ENCODE measurements at places on chromosomes 11 and 22. TPM values are rescaled to one million over a fixed set of nuclear protein-coding genes. Genes with fewer than 3 reads are reported as not detected.

WNT11 gene
- total RNA-seq, result not detected

DNA sequence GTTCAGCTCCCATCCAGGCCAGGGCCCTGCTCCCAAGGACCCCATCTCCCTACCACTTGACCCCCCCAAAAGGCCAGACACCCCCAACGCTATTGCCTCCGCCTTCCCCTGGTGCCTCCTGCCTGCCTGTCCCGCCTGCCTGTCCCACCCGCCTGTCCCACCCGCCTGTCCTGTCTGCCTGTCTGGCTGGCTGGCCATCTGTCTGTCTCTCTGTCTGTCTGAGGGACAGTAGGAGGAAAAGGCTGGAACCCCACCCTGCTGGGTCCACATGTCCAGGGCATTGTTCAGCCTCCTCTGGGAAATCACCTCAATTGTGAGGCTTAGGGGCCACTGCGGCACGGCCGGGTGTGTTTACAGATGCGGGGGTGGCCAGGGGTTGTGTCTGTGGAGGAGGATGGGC lies 25.3 kb upstream of the CBX7 start:
- H3K27me3 ChIP-seq, result no peaks in the 10 kb centered on the region
- H3K4me3 ChIP-seq, result no peak overlapping the region
- H3K27ac ChIP-seq, result 0 out of 2 replicates have a peak overlapping the region, but pooled peaks have one; percentile 7
- H3K36me3 ChIP-seq, result no peaks in the 10 kb centered on the region
- H3K4me1 ChIP-seq, result peaks cover 48% of the 10 kb centered on the region

GRCh38 chr11:110921742-110922521 lies 209.7 kb upstream of the ARHGAP20 start:
- H3K27ac ChIP-seq, result no peak overlapping the region
- H3K27me3 ChIP-seq, result no peaks in the 10 kb centered on the region
- no peaks in the 10 kb centered on the region for H3K36me3 ChIP-seq
- DNase-seq, result peak; percentile 59

DNA sequence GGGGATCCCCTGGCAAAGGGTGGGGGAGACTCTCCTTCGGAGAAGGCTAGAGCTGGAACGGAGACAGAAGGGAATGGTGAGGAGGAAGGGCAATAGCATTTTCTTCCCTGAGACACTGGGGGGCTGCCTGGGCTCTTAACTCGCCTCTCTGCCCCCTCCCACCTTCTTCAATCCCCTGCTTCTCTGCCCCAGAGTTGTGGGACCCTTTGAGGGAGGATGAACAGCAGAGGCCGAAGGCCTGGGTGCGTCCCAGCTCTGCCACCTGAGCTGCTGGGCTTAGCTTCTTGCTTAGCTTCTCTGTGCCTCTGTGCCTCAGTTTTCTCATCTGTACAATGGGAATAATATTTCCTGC lies 72.4 kb downstream of the RTL6 start:
- no peaks in the 10 kb centered on the region for H3K4me1 ChIP-seq
- no peak overlapping the region for H3K27ac ChIP-seq
- no peak for DNase-seq
- H3K36me3 ChIP-seq, result no peaks in the 10 kb centered on the region
- peaks cover 10% of the 10 kb centered on the region for H3K27me3 ChIP-seq

DNA sequence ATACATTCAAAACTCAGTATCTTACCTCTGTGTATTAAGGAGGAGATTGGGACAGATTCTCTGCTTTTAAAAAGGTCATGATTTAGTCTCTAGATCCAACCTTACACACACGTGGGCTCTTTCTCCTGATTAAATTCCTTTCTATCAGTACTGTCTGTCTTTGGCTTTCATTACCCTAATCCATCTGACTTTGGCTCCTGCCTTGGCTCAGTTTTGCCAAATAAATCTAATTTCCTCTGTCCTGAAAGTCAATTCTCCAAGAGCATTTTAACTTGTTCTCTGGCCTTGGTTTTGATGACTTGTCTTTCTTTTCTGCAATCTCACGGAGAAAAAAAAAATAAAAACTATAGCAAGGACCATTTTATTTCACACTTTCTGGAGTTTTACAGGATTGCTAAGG lies 176.6 kb upstream of the PDGFD start:
- no peak overlapping the region for H3K27ac ChIP-seq
- H3K4me1 ChIP-seq, result peaks cover 15% of the 10 kb centered on the region
- DNase-seq, result no peak
- H3K4me3 ChIP-seq, result no peak overlapping the region

DNA sequence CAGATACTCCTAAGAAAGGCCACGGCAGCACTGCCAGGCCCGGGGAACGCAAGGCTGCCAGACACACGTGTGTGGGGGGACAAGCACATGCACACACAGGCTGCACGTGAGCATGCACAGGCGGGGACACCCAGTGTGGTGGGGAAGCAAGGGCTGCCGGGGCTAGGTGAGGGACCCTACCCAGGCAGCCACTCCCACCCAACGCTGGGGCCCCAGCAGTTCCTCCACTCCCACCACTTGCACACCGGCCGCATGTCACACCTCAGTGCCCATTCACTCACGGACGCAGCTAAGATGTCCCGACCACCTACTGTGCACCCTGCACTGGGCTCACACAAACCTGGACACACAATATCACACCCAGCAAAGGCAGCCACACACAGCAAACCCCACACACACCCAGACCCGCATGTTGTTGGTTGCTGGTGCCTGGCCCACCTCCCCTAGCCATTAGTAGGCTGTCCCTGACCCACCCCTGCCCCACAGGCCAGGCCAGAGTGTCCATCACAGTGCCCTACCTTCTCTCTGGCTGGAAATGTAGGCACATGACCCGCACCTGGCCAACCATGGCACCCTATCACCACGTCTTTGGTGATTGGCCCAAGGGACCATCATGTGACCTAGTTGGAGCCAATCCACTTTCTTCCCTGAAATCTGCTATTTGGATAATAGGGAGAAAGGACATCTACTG lies 8.8 kb downstream of the SSTR3 start:
- H3K36me3 ChIP-seq, result no peaks in the 10 kb centered on the region
- no peaks in the 10 kb centered on the region for H3K27me3 ChIP-seq
- H3K4me3 ChIP-seq, result no peak overlapping the region
- H3K4me1 ChIP-seq, result 0 out of 2 replicates have a peak, but pooled peaks cover 3% of the 10 kb centered on the region
- no peak overlapping the region for H3K27ac ChIP-seq
